Colonic mucosa (tissue), 4 donors: ENCODE measurements at places on chromosomes 5 and 9. TPM values are rescaled to one million over a fixed set of nuclear protein-coding genes. Genes with fewer than 3 reads are reported as not detected.

DNA sequence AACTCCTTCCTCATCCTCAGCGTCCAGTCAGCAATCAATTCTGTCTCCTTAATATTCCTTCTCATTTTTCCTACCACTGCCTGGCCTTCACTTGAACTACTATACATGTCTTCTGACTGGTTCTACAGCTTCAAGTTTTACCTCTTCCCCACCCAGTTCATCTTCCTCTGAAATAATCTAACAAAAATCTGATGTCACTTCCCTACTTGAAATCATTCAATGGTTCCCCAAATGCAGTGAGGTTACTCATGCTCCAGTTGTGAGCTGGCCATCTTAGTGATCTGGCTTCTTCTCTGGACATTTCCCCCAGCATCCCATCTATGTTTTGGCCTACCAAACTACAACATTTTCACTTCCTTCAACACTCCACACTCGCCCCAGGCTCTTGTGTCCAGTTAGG lies 14.9 kb upstream of the TMEM267 start:
- DNase-seq, result no peak

DNA sequence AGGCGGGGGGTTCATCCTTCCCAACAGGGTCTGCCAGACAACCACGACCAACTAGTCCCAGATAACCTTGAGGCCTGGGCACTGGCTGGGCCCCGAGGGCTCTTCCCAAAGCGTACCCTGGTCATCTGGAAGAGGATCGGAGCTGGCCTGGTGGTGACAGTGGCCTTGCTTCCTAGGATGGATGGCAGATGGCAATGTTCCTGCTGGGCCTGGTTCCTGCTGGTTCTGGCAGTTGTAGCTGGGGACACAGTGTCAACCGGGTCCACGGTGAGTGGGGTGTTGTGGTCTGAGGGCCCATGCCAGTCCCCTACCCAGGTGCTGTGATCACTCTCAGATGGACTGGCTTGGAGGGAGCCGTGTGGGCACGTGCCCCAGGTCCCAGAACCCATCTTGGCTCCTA lies 2.0 kb downstream of the ADAMTSL2 start:
- DNase-seq, result no peak

The P4HA2 gene
- 53.7 TPM for total RNA-seq

The LPAR1 gene
- total RNA-seq, result 20.2 TPM
